ENCODE measurements at places on chromosomes 7 and 10. TPM values are rescaled to one million over a fixed set of nuclear protein-coding genes. Genes with fewer than 3 reads are reported as not detected.

The GATAD1 gene
- polyA plus RNA-seq: 14.9 TPM

The AFAP1L2 gene
- polyA plus RNA-seq: 5.4 TPM

GRCh38 chr10:15426558-15426957, 55.5 kb upstream of the FAM171A1 start:
- no peak overlapping the region for H3K27ac ChIP-seq
- H3K4me1 ChIP-seq: no peaks in the 10 kb centered on the region
- H3K36me3 ChIP-seq: no peaks in the 10 kb centered on the region
- no peak for DNase-seq
- no peak overlapping the region for H3K4me3 ChIP-seq

GRCh38 chr10:7318836-7319235, 92.0 kb downstream of the SFMBT2 start:
- H3K4me3 ChIP-seq: no peak overlapping the region
- H3K36me3 ChIP-seq: no peaks in the 10 kb centered on the region
- H3K27ac ChIP-seq: no peak overlapping the region

- no peaks in the 10 kb centered on the region for H3K27me3 ChIP-seq
- no peak for DNase-seq
- H3K36me3 ChIP-seq: no peaks in the 10 kb centered on the region
Observed at GRCh38 chr10:78540355-78541076, 506.9 kb downstream of the RPS24 start.

DNA sequence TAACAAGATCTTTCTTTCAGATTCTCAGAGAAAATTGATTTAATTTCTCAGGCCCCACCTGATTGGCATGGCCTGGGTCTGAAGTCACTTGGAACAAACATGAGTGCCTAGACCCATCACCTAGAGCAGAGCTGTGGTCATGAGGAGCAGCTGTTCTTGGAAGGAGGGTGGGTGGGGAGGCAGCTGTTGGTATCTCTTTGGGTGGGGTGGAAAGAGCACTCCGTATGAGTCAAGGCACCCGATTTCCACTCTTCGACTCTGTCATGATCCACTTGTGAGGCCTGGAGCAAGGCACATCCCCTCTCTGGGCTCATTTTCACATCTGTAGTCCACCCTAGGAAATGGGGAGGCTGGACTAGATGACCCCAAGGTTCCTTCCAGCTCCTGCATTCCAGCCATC, 156.7 kb downstream of the C10orf105 start:
- no peaks in the 10 kb centered on the region for H3K36me3 ChIP-seq
- H3K27ac ChIP-seq: no peak overlapping the region
- no peak for DNase-seq
- no peaks in the 10 kb centered on the region for H3K27me3 ChIP-seq

DNA sequence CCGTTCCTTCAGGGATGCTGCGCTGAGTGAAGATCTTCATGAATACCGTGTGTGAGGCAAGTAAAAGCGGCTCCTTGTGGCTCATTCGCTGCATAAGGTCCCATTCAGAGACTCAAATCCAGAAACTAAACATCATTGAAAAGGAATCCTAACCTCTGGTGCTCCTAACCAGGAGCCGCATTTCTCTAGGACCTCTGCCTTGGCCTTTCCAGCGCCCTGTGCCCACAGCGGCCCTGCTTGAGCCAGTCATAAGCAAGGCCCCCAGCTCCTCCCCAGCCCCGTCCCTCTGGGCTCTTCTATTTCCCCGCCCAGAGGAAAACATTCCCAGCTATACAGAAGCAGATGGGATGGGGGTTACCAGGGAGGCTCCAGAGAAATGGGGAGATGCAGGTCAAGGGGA, 42.6 kb upstream of the INSIG1 start:
- DNase-seq: no peak
- no peak overlapping the region for H3K27ac ChIP-seq
- H3K4me1 ChIP-seq: no peaks in the 10 kb centered on the region

All from H1 (cell line).